ENCODE measurements at places on chromosomes 16 and 17.

- DNase-seq, result no peak
Measured at GRCh38 chr17:77085926-77086432, 54.8 kb upstream of the SEC14L1 start.

- no peak for DNase-seq
Measured at GRCh38 chr17:8046929-8047768, 8.3 kb downstream of the ALOX15B start.

- no peak for DNase-seq
Measured at GRCh38 chr17:75051941-75052340, 4.9 kb downstream of the KCTD2 start.

DNA sequence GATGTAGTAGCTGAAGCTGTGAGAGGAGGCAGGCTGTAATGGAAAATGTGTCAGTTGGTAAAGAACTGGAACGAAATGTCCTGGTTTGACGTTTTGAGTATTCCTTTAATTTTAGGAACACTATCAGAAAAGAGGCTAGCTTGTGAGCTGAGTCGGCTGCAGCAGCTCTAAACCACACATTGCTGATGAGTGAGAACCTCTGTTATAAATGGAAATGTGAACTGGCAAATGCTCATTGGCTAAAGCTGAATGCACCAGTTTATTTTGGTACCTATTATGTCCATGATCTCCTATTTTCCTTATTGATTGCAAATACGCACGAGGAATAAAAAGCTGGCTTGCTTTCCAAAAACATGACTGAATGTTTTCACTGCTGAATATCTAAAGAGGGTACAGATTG lies 11.0 kb upstream of the WIPI1 start:
- DNase-seq, result no peak

DNA sequence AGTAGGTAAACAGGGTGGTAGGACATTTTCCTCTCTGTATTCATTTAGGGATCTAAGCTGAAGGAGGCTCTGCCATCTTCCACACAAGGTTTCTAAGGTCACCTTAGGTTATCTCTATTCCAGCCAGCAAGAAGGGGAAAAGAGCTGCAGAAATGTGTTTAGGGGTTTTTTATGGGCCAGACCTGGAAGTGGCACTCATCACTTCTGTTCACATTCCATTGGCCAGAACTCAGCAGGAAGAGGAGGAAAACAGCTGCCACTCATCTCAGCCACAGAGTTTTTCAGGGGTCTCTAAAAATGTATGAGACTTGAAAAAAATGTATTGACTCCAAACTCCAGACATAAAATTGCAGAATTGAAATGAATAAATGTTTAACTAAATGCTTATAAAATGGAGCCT lies 65.8 kb downstream of the FTO start:
- DNase-seq, result no peak

DNA sequence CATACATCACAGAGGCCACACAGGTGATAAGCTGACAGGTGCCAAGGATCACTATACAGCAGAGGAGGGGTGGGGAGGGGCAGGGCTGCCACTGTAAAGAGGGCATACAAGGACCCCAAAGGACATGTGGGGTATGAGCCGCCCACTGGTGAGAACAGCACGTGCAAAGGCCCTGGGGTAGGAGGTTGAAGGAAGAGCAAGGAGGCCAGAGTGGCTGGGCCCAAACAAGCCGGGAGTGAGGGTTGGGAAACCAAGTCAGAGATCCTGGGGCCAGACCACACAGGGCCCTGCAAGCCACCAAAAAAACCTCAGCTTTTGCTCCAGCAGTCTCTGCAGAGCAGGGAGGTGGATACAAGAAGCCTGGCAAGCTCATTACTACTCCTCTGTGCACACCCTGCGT lies 6.5 kb downstream of the NATD1 start:
- DNase-seq, result no peak

DNA sequence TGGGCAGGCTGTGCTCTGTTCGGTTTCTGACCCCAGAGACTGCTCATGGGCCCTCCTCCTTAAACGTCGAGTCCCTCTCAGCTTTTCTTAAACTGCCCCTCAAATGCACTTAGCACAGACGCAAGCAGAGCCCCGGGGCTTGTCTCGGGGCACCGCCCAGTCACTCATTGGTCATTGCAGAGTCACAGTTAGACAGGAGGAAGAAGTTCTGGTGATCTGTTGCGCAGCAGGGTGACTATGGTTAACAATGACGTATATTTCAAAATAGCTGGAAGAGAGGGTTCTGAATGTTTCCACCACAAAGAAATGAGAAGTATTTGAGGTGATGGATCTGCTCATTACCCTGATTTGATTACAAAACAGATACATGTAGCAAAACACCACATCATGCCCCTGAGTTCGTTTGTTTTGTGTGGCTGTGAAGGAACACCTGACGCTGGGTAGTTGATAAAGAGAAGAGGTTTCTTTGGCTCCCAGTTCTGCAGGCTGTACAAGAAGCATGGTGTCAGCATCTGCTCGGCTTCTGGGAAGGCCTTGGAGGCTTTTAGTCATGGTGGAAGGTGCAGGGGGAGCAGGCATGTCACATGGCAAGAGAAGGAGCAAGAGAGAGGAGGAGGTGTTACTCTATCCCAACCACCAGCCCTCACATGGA lies 387.4 kb downstream of the CPPED1 start:
- no peak for DNase-seq

GRCh38 chr16:9457215-9457614 lies 365.8 kb downstream of the HAPSTR1 start:
- DNase-seq, result no peak

DNA sequence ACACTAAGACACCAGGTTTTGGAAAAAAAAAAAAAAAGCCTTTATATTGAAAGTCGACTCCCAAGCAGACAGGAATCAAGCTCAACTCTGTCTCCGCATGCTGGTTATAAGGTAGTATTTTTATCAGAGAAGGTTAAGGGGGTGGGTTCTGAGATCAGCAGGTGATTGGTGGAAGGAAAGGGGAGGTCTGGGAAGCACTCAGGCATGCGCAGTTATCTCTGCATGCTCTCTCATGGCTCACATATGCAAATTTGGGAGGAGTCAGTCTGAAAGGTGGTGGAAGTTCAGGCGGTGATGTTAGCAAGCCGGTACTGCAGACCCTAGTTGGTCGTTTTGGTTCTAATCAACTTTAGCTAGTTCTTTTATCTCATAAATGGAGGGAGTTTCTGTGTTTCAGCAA lies 357.6 kb upstream of the C16orf82 start:
- no peak for DNase-seq

- DNase-seq, result peak; percentile 48
Measured at GRCh38 chr16:2194166-2194834, 2.1 kb downstream of the CASKIN1 start.

DNA sequence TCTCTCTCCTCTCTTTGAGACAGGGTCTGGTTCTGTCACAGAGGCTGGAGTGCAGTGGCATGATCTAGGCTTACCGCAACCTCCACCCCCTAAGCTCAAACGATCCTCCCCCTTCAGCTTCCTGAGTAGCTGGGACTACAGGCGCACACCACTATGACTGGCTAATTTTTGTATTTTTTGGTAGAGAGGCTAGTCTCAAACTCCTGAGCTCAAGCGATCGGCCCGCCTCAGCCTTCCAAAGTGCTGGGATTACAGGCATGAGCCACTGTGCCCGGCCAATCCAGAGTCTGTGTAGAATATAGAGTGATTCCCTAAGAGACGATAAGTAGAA lies 65.8 kb upstream of the RPH3AL start:
- no peak for DNase-seq

DNA sequence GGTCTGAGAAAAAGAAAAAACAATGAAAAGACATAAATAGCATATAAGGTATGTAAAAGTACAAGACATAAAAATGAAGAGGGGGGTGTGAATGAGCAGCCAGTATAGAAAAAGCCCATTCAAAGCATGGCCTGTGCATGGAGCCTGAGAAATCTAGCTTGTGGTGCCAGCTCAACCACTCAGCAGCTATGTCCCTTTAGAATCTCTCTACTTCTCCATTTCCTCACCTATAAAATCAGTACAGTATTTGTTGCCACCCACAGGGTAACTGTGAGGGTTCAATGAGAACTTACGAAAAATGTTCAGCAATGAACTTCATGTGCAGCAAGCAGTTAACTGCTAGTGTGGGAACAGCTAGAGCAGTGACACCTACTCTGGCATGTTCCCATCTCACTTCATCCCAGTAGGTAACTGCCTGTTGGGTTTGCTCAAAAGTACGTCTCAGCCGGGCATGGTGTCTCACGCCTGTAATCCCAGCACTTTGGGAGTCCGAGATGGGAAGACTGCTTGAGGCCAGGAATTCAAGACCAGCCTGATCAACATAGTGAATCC lies 15.3 kb downstream of the CYTH1 start:
- no peak for DNase-seq

DNA sequence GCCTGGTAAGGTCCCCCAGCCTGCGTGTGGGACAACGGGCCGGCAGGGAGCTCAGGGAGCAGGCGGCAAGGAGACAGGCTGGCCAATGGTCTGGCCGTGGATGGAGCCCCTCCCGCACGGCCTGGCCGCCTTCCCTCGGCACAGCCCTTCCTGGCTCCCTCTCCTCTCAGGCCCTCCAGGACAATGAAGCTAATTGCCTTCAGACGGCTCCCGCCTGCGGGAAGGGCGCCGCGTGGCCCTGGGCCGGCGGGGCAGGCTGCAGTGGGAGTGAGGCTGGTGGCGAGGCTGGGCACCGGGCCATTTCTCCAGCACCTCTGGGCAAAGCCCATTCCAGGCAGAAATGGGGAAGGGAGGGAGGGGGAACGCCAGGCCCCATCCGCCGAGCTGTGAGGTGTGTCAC lies 50.9 kb downstream of the ENGASE start:
- no peak for DNase-seq

DNA sequence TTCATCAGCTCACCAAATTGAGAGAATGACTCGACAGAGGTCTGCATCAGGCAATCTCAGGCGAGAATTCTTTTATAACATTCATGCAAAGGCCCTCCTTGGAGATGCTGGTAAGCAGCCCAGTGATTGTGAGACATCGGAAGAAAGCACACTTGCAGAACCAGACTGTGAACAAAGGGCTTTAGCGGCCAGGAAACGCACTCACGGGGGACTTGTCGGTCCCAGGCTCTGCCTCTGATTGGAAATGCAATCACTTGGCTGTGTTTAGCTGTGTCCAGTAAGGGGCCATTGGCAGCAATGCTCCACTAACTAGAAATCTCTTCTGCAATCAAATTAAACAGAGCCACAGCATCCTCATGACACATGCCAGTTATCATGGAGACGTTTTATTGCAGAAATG lies 226.7 kb upstream of the CDH13 start:
- no peak for DNase-seq

- no peak for DNase-seq
Measured at GRCh38 chr16:55091213-55091870, 160.7 kb downstream of the IRX5 start.

DNA sequence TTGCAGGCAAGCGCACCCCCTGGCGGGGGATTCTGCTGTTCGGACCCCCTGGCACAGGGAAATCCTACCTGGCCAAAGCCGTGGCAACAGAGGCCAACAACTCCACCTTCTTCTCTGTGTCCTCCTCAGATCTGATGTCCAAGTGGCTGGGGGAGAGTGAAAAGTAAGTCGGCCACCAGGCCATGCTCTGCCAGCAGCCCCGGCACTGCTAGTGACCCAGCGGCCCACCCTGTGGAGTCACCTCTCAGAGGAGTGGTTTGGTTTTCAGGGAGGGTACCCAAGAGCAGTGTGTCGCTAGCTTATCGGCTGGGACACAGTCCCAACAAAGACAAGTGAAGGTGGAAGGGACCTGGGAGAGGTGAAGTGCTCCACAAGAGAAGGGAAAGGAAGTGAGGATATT lies 8.2 kb downstream of the VPS4A start:
- no peak for DNase-seq

DNA sequence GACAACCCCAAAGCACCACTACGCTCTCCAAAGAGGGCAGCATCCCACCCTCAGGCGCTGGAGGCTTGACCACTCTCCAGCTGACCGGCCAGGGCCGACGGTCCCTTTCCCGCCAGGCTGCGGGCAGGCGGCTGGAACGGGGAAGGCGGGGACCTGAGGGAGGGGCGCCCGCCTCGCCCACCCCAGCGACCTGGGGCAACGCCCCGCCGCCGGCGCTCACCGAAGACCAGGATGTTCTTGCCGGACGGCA lies 431 bp downstream of the DYNC1LI2 start:
- DNase-seq, result peak; percentile 34

DNA sequence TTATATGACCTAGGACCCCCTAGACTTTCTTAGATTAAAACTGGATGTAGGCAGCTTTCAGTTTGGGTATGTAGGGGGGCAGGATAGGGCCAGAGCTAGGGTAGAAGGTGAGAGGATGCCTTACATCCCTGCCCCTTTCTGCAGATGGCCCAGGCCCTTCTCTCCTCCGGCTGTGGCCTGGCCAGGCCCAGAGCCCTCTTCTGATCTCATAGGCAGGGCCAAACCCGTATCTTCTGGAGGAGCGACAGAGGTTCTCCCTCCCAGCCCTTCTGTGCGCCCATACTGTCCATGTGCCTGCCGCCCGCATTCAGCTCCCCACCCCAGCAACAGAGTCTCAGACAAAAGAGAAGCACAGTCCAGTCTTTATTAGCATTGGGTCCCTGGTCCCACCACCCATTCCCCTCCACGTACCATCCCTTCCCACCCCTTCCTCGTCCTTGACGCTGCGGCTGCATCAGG lies 2.0 kb upstream of the TSPOAP1 start:
- no peak for DNase-seq

GRCh38 chr16:71515026-71515425 lies 11.2 kb upstream of the CHST4 start:
- peak; percentile 98 for DNase-seq

DNA sequence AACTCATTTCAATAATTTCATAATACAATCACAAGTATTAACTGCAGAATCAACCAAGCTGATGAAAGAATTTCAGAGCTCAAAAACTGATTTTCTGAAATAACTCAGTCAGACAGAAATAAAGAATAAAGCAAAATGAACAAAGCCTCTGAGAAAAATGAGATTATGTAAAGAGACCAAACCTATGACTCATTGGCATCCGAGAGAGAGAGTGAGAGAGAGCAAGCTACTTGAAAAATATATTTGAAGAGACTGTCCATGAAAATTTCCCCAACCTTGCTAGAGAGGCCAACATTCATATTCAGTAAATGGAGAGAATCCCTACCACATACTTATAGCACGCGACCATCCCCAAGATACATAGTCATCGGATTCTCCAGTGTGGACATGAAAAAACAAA lies 1376.4 kb downstream of the CDH11 start:
- DNase-seq, result no peak

GRCh38 chr16:88631920-88632586 lies 6.3 kb upstream of the IL17C start:
- DNase-seq, result no peak

DNA sequence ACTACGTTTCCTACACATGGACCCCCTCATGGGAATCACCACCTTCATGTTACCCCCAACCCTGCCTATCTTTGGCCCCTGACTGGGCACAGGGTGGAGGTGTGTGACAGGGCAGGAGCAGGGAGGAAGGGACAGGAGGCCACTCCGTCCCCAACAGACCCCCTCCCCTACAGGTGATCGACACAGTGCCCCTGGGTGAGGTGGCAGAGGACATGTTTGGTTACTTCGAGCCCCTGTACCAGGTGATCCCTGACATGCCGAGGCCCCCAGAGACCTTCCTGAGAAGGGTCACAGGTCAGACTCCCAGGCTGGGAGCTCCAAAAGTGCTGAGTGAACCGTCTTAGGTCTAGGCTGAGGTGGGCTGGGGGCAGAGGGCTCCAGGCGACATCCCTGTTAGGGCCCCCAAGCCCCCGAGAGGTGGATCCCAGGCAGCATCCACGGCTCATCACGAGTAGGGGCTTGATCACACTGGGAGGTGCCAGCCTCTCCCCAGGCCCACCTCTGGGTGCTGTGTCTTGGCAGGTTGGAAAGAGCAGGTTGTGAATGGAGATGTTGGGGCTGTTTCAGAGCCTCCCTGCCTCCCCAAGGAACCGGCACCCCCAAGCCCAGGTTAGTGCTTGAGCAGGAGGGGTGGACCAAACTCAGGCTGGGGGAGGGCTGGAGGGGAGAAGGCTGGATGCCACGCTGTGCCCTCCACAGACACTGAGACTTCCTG lies 1.5 kb downstream of the ACBD4 start:
- DNase-seq, result no peak

All from PC-9 (cell line).